ENCODE measurements at places on chromosomes 2 and 18.

GRCh38 chr18:64692826-64693225 is 543.9 kb upstream of the LINC00305 start:
- no peak for DNase-seq

DNA sequence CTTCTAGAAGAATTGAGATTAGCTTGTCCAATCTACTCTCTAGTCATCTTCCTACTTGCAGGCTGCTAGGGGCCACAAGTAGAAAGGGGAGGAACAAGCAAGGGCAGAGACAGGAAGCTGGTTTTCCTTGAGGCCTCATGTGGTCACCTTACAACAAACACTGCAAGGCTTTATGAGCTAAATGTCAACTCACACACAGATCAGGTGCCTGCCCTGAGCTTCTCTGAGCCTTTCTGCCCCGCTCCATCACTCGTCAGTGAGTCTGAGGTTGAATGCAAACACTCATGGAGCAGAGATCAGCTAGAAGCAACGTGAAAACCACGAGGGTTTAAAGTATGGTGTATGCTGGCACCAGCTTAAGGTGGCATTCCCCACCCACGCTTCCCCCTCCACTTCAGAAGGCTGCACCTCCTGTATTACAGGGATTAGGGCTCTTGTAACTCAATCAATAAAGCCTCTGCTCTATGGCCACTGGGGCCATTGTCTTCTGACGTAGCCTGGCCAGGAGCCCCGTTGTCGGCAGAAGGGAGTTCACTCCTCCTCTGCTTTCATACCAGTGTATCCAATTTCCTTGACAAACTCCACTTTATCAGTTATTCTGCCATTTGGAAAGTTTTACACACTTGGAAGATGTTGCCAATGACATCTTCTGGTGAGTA is 5.4 kb upstream of the CRYGC start:
- DNase-seq: no peak

DNA sequence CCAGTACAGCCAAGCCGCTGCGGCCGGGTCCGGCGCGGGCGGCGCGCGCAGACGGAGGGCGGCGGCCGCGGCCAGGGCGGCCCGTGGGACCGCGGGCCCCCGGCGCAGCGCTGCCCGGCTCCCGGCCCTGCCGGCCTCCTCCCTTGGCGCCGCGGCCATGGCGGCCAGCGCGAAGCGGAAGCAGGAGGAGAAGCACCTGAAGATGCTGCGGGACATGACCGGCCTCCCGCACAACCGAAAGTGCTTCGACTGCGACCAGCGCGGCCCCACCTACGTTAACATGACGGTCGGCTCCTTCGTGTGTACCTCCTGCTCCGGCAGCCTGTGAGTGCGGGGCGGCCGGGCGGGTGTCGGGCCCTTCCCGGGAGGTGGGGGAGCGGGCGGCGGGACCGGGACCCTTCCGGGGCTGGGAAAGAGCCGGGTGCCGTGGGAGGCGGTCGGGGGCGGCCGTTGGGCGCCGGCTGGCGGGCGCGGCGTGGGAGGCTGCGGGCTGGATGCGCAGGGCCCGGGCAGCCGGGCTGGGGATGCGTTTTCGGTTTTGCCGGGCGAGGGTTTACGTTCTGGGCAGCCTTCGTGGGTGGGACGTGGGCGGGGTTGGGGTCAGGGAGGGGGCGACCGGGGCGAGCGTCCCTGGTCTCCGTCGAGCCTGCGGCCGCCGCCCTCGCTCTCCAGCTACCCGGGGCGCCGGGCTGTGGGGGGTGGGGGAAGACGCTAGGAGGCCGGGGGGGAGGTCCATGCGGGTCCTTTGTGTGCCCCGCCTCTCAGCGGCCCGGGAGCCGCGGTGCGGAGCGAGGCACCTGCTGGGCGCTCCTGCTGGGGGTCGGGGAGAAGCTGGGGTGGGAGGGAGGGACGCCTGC is 537 bp downstream of the AGFG1 start:
- peak; percentile 31 for DNase-seq

DNA sequence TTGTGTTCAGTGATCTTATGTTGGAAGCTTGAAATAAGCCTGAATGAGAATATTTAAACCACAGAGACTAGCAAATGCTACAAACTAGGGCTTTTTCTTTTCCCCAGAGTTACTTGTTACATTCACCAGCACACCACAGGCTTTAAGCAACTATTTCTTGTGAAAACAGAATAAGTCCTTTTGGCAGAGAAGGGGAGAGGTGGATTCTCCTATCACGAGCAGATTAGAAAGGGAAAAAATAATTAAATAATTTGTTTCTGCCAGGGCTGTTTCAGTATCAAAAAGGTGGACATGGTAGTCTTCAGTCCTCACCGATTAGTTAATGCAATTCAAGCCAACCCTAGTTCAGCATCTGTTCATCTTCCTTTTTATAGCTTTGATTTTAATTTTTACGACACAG is 12.6 kb downstream of the IFIH1 start:
- DNase-seq: no peak

DNA sequence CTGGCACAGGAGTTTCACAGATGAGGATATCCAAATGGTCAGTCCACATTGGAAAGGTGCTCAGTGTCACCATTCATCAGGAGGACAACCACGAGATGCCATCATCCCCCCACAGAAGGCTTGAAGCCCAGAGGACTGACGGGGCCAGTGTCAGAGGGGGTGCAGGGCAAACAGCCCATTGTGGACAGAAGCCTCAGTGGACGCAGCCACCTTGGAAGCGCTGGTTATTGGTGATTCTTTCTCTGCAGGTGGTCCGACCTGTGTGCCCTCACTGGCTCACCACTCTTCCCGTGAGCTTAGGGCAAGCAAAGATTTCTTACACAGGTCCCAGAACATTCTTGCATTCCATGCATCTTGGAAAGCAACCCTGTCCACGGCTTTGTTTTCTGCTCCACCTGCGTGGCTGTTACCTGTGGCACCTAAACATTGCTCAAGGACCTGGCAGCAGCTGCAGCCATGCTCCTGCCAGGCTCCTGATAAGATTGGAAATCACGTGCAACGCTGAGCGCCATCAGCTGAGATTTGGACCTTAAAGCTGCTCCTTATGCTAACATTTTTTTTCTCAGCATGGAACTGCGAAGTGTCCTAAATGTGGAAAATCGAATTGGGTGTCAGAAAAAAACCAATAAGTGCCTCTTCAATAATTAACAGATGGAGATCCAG is 110.9 kb upstream of the CTDP1 start:
- DNase-seq: no peak

- no peak for DNase-seq
These were observed 26.8 kb upstream of the EPAS1 start for GRCh38 chr2:46270384-46270783.
